ENCODE measurements at places on chromosomes 7 and 10. TPM values are rescaled to one million over a fixed set of nuclear protein-coding genes. Genes with fewer than 3 reads are reported as not detected.

CPEB3 gene
- 1.6 TPM for total RNA-seq

STAMBPL1 gene
- 1.2 TPM for total RNA-seq

TIMM23B gene
- total RNA-seq: 22.5 TPM

NME8 gene
- not detected for total RNA-seq

NEUROD6 gene
- total RNA-seq: not detected

TAS2R3 gene
- not detected for total RNA-seq

Data from glomerular endothelial cell (primary cell).